ENCODE measurements at places on chromosomes 7 and 10. TPM values are rescaled to one million over a fixed set of nuclear protein-coding genes. Genes with fewer than 3 reads are reported as not detected.

DNA sequence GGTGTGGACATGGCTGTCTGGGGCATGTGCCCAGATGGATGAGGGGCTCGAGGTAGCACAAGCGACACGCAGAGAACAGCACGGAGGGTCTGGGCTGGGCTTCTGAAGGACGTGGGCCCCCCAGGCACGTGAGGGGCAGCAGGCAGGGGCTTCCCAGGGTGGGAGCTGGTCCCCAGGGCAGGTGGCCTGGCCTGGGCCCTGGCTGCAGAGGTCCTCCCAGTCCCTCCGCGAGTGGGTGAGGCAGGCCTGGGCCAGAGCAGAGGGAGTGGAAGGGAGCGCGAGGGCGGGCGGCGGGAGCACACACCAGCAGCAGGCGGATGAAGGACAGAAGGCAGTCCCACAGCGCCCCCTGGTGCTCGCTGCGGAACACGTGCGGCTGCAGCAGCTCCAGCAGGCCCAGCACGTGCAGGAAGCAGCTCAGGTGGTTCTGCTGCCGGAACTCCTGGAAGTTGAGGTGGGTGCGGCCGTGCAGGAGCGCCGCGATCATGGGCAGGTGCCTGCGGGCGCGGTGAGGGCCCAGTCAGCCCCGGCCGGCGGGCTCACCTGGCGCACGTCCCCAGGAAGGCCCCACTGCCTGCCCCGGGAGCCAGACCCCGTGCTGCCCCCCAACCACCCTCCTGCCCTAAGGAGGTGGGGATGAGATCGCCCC, 14.7 kb upstream of the MICALL2 start:
- peak; percentile 84 for DNase-seq

- no peak for DNase-seq
Observed at GRCh38 chr10:130111852-130112180, 1.2 kb upstream of the C10orf143 start.

GRCh38 chr10:33799281-33799943, 464.9 kb upstream of the NRP1 start:
- peak; percentile 49 for DNase-seq

Gene AKR1C1
- 379 TPM for total RNA-seq

Gene SAP25
- 0.86 TPM for total RNA-seq

Gene PAOX
- total RNA-seq = 18.0 TPM
